Spinal cord (tissue), 10 donors: ENCODE measurements at places on chromosomes 3 and 15. TPM values are rescaled to one million over a fixed set of nuclear protein-coding genes. Genes with fewer than 3 reads are reported as not detected.

The GPR87 gene
- total RNA-seq = not detected

The VIPR1 gene
- total RNA-seq = 2.2 TPM

- DNase-seq = no peak
Measured at GRCh38 chr3:39404943-39405686, 1.4 kb upstream of the RPSA start.

- DNase-seq = no peak
Measured at GRCh38 chr3:158631981-158632380, 12.3 kb upstream of the GFM1 start.

The OCA2 gene
- 3.4 TPM for total RNA-seq

GRCh38 chr15:75671730-75672602, 24.3 kb downstream of the SNX33 start:
- DNase-seq = no peak

DNA sequence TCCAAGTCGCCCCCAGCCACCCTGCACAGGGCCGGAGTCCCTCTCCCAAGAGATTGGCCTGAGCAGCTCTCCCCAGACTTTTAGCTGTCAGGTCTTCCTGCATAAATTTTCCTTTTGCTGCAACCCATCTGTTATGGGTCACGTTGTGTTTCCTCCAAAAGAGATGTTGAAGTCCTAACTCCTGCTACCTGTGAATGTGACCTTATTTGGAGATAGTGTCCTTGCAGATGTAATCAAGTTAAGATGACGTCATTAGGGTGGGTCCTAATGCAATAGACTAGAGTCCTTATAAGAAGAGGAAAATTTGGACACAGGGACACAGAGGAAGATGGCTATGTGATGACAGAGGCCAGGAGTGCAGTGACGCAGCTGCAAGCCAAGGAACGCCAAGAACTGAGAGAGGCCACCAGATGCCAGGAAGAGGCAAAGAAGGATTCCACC, 13.2 kb upstream of the SLC6A6 start:
- DNase-seq = no peak

DNA sequence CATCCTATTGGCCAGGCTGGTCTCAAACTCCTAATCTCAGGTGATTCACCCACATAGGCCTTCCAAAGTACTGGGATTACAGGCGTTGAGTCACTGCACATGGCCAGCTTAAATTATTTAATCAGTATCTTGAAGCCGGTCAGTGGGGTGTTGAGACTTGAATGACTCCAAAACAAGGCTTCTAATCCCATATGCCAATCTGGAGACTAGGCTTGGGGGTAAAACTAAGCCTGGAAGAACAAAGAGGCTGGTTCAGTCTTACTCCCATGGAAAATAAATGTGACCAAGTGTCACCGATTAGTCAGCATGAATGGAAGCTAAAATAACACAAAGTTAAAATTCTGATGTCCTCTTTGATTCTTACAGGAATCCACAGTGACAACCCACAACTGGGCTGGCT, 509.1 kb downstream of the FOXP1 start:
- DNase-seq = no peak

The IQCH gene
- total RNA-seq = 6.1 TPM

- no peak for DNase-seq
Measured at GRCh38 chr15:74229686-74230085, 6.4 kb upstream of the CCDC33 start.

The EFCC1 gene
- 2.7 TPM for total RNA-seq

DNA sequence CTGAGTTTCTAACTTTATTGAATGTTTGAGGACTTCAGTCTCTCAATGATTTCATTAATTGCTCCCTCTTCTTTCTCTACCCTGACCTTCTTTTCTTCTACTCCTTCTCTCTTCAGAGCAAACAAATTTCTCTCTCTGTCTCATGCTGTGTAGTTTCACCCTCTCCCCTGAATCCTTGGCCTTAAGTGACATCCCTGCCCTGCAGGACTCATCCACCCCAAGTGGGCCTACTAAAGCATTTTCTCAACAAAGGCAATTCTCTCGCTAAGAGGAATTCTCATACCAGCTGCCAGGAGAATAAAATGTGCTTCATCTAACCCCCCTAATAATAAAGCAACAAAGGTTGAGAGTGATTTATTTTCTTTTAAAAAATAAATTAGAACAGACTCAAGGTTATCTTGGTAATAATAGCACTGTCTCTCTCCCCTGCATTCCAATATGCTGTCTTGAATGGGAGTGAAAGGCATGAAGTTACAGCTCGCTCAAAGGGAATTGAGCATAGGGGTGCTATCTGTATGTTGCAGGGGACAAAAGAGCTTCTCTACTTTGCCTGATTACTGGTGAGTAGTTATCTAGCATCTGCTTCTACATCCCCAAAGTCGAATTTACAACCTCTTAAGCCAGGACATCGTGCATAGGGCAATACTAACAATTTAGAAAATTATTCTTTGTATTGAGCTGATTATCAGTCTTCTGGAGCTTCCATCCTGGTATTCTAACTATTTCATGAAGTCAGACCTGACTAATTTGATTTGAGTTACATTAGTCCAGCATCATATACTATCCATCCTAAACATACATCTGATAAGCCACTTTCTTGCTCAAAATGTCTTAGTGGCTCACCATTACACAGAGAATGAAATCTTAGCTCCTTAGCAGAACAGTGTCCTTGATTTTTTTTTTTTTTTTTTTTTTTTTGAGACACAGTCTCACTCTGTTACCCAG, 76.9 kb upstream of the DNAJC19 start:
- DNase-seq = no peak

The CADM2 gene
- 133 TPM for total RNA-seq

- no peak for DNase-seq
Measured at GRCh38 chr3:23762214-23762613, 43.5 kb upstream of the UBE2E1 start.

GRCh38 chr3:122523317-122523716, 8.6 kb upstream of the KPNA1 start:
- DNase-seq = no peak

The SLC28A1 gene
- 0.22 TPM for total RNA-seq

DNA sequence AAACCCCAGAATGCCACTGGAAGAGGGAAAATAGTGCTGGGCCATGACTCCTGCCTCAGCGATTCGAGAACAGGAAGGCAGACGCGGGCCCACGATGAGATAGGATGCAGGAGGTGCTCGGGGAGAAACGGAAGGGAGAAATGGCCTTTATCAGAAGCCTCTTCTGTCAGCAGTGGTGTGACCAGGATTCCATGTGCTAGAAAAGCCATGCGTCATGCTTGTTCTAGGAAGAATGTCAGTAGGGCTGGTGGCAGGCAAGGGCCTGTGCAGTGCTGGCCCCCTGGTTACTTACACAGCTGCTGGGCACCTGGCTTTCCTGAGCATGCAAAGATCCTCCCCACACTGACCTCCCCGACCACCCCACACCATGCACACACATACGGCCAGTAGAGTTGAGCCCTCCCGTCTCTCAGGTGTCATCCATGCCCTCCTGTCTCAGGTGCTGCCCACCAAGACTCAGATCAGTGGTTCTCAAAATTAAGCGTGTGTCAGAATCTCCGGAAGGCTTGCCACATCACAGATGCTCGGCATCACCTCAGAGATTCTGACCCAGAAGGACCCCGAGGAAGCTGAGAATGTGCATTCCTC, 106.7 kb downstream of the ADAMTS17 start:
- DNase-seq = no peak

The NPTN gene
- total RNA-seq = 183 TPM

DNA sequence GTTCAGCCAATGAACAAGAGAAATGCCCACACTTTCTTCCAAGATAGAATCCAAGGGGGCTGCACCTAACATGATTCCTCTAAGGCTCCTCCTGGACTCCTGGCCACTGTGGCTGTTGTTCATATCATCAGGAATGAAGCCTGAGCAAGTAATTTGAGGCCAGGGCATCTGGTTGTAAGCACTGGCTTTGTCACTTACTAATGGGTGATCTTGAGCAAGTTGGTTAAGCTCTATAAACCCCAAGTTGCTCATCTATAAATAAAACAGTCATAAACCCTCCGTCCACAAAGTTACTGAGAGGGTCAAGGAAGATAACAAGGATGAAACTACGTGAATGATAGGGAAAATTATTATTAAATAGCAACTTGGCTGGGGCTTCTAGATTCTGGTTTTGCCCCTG, 58.3 kb downstream of the CDC25A start:
- DNase-seq = no peak

DNA sequence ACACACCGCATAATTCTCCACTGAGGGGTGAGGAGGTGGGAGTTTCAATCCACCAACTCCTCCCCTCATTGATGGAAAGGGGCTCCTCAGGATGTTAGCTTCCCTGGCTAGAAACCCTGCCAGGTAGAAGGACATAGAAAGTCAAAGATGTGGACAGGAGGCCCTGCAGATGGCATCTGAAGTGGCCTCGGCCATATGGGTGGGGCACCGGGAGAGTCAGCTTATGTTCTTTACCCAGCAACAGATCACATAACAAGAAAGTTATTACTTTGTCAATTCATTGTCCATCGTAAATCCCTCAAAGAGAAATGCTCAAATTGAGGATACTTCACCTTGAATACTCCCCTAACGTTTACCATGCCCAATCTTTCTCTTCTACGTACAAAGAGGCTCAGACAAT, 97.3 kb upstream of the ARHGEF3 start:
- no peak for DNase-seq

- DNase-seq = no peak
Measured at GRCh38 chr3:150130404-150131100, 159.9 kb upstream of the PFN2 start.

GRCh38 chr3:117540597-117540996, 831.0 kb downstream of the TUSC7 start:
- DNase-seq = no peak

DNA sequence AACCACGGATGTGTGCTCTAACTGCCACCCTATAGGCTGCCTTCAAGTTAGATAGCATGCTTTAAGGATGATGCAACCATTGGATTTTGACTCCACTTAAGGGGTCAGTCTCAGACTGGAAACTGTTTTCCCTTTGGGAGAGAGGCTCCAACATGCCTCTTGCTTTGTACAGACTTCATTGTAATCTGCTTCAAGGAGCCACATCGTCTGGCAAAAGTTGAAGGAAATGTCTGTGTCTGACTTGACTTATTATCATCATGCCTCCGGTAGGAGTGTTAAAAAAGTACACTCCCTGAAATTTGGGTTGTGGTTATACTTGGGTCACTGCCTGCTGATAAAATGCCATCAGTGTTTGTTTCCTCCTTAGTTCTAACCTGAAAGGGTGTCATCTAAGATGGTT, 245.4 kb upstream of the CDIN1 start:
- DNase-seq = no peak

The GANC gene
- total RNA-seq = 24.8 TPM

GRCh38 chr3:13121553-13122001, 48.3 kb upstream of the IQSEC1 start:
- DNase-seq = no peak

DNA sequence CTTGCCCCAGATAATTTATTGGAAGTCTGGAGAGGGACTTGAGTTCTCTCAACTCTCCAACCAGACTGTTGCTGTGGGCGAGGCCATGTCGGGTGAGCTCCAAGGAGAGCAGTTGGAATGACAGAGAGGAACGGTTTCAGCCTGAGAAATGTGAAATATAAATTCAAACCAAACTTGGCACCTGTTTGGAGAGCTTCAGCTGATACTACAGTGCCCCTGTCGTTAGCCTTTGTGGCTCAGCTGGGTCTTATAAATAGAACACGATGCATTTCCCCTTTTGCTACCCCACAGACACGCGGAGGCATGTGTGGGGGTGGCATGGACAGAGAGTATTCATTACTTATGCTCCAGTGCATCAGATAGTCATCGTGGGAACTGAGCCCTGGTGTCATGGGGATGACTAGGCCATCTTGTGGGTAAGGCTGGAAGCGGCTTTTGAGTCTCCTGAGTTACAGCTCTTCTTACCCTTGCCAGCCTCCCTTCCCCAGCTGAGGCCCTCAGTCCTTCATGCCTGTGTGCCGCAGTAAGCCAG, 15.6 kb downstream of the SMAD3 start:
- DNase-seq = no peak

GRCh38 chr3:183481582-183481981, 53.2 kb upstream of the MCF2L2 start:
- no peak for DNase-seq

The RTP1 gene
- 0.61 TPM for total RNA-seq

The SNX22 gene
- 10.5 TPM for total RNA-seq

- no peak for DNase-seq
Measured at GRCh38 chr3:124762661-124763011, 32.4 kb downstream of the UMPS start.

DNA sequence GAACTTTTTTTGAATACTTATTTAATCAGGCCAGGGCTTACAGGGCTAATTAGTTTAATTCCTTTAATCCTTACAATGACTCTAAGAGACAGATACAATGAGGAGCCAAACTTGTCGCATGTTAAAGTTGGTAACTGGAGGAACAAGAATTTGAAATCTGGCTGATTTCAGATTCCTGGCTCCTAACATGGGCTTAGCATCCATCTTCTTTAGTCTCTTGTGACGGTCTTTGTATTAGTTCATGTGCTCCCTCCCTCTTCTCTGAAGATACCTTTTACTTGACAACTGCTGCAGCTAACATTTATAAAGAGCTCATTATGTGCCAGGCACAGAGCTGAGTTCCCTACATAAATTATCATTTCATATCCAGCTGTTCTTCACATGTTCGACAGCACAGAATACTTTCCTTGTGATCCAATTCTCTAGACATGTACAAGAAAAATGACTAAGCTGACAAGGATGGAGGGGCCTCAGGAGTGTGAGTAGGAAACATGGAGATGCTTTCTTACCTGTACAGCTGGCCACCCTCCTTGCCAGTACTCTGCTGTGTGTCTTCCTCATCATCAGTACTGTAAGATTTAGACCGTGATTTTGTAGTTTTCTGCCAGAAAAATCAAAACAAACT, 206.8 kb upstream of the STRIT1 start:
- no peak for DNase-seq

DNA sequence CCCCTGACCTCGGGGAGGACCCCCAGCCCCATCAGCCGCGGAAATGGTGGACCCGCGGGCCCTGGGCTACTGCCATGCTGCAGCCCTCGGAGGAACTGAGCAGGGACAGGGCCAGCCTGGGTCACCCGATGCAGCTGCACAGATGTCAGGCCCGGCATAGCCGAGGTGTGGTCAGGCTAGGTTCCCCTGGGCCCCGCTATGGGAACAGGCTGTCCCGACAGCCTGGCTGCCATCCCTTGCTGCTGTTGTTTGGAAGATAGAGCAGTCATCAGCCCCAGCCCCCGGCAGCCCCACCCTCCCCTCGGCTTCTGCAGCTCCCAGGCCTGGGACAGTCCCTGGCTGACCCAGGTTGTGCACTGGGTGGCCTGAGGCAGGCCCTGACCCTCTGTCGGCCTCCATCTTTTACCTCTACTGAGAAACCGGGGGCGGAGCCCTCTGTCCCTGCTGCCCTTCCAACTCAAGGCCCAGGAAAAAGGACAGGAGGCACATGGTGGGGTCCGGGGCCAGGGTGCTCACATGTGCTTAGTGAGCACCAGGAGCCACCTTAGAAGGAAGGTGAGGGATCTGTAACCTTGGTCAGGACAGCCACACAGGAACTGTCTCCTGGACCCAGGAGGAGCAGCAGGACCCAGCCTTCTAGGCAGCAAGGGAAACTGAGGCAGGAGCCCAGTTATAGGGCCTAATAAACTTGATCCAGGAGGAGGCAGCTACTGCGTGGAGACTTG, 31.5 kb upstream of the FBLN2 start:
- no peak for DNase-seq
